ENCODE measurements at places on chromosomes 16 and 17. TPM values are rescaled to one million over a fixed set of nuclear protein-coding genes. Genes with fewer than 3 reads are reported as not detected.

- H3K27ac ChIP-seq = no peak overlapping the region
- no peak for DNase-seq
- H3K36me3 ChIP-seq = no peaks in the 10 kb centered on the region
- no peak overlapping the region for H3K4me3 ChIP-seq
Observed at GRCh38 chr17:15440347-15440746, 27.1 kb downstream of the CDRT4 start.

DNA sequence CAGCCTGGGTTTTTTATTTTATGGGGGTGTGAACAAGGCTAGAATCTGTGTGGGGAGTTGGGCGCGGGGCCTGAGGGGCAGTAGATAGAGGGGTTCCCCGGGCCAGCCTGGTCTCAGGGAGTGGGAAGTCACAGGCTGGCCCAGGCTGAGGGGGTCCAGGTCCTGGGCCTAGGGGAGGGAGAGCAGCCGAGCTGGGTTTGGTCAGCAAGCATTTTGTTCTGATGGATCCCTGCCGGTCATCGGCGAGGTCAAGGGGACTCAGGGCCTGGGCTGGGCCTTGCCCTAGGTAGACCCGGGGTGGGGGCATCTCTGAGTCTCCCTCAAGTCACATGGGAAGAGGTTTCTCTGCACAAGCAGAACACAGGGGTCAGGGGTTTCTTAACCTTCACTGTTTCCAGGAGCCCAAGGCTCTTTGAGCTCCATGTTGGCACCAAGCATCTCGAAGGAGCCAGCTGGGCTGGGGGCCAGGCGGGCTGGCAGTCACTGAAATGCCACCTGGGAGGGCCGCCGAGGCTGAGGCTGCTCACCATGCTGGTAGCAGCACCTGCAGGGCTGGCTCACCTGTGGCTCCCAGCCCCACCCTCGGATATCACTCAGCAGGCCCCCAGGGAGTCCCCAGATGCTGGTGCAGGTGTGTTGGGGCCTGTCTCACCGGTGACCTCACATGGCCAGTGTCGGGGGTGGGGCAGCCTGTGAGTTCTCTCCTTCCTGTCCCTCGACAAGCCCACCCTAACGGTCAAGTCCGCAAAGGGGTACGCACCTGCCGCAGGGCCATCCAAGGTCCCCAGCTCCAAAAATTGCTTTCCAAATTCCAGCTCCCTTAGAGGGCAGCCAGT lies 41.0 kb downstream of the SLC7A5 start:
- H3K27ac ChIP-seq = no peak overlapping the region
- no peaks in the 10 kb centered on the region for H3K27me3 ChIP-seq
- DNase-seq = no peak
- no peaks in the 10 kb centered on the region for H3K36me3 ChIP-seq
- no peak overlapping the region for H3K4me3 ChIP-seq
- no peaks in the 10 kb centered on the region for H3K4me1 ChIP-seq

Gene GLOD4
- total RNA-seq = 47.4 TPM

Gene KRTAP4-1
- not detected for total RNA-seq

DNA sequence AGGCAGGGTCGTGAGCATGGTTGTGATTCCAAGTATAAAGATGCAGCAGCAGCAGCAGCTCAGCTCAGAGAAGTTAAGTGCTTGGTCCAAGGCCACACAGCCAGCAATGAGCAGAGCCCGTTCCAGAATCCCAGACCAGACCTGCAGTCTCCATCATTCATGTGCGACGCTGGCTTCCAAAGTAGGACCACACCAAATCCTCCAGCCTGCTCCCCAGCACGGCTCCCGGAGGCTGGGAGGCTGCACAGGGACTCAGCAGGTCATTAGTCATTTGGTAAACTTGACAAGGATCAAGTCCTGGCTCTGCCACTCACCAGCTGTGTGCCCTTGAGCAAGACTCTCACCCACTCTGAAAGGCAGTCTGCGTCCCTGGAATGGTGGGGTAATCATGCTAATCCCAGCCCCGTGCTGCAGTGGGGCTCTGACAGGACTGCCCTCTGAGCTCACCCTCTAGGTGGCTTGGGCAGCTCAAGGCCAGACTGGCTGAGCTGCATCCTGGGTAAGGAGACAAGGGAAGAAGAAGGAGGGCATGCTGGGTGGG lies 95.1 kb upstream of the TMEM132E start:
- no peaks in the 10 kb centered on the region for H3K36me3 ChIP-seq

DNA sequence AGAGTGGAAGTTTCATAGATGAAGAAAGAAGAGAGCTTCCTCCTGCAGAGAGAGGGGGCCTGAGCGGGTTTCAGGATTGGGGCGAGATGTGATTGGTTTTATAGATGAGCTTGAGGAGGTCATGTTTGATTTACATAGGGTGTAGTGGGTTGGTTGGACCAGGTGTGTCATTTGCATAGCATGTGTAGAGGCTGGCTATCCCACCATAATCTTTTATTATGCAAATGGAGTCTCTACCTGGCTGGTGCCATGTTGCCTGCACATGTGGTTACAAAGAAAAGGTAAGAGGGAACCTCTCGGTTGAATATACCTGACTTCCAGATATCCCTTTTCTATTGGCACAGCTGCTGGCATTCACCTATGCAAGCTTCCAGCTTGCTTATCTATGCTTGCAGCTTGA lies 228.1 kb downstream of the BCAS3 start:
- H3K4me3 ChIP-seq = no peak overlapping the region
- DNase-seq = no peak
- H3K4me1 ChIP-seq = peaks cover 19% of the 10 kb centered on the region

GRCh38 chr16:83903751-83904150 lies 4.8 kb downstream of the MLYCD start:
- H3K27me3 ChIP-seq = no peaks in the 10 kb centered on the region
- peaks cover 34% of the 10 kb centered on the region for H3K4me1 ChIP-seq
- no peak for DNase-seq
- no peak overlapping the region for H3K27ac ChIP-seq
- H3K4me3 ChIP-seq = no peak overlapping the region

DNA sequence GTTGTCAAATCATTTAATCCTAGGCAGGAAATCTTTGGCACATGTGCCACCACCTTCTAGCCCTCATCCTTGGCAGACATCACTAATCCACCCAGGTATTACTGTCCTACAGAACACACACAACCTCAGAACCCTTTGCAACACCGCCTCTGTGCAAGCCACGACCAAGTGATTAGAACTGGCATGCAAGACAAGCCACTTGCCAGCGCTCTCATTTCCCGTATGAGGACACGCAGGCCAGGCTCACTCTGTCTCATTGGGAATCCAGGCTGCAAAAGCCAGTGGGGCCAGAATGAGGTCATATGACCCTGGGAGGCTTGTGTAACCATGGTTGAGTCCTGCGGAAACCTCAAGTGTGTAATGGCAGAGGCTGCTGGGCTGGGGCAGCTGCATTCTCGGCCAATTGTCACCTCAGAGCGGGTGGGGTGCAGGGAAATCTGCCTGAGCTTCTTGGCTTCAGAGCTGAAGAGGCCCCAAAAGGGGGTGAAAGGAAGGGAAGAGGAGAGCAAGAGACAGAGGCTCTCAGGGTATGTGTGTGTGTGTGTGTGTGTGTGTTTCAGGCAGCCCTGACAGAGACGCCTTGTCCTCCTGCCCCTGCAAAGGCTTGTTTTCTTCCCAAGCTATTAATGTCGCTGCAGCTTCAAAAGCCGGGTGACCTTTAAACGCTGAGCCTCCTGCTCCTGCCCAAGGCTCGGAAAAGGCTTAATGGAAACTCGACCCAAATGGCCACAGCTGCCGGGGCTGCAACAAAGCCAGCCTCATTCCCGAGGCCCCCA lies 43.2 kb upstream of the MRPS23 start:
- H3K36me3 ChIP-seq = no peaks in the 10 kb centered on the region
- peak overlapping the region; percentile 52 for H3K4me3 ChIP-seq
- peak overlapping the region; percentile 100 for H3K27ac ChIP-seq
- H3K27me3 ChIP-seq = no peaks in the 10 kb centered on the region
- peak; percentile 92 for DNase-seq

- H3K4me1 ChIP-seq = no peaks in the 10 kb centered on the region
- no peak overlapping the region for H3K4me3 ChIP-seq
Observed at GRCh38 chr17:79252886-79253285, 178.3 kb downstream of the ENGASE start.

Gene TBC1D3E
- total RNA-seq = not detected

DNA sequence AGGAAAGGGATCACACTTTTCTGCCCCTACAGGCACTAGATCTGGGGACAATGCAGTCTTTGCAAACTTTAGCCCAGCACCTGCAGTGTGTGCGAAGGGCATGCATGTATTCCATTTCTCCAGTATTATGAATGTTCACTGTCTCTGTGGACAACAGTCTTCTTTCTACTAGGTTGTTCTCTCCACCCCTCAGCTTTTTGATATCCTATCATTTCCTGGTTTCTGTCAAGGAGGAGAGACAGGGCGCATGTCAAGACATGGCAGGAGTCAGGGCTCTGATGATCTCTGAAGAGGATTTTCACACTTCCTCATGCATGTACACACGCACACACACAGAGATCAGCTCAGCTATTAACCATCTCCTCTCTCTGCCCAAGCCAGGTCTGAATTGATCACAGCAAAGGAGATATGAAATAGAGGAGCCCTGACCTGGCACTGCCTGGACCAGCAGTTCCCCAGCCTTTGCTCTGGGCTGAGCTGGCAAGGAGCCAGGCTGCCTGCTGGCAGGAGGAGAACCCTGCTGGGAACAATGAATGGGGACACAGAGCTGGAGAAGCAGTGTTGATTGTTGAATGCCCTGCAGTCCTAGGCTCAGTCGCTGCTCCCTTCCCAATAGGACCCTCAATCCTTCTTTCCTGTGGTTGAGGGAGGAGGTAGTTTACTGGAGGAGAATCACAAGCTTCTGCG lies 2.6 kb downstream of the GPR179 start:
- no peak overlapping the region for H3K27ac ChIP-seq
- DNase-seq = no peak
- no peak overlapping the region for H3K4me3 ChIP-seq
- H3K36me3 ChIP-seq = no peaks in the 10 kb centered on the region
- no peaks in the 10 kb centered on the region for H3K4me1 ChIP-seq

Gene HBM
- not detected for total RNA-seq

Gene EFCAB13
- total RNA-seq = 8.1 TPM

DNA sequence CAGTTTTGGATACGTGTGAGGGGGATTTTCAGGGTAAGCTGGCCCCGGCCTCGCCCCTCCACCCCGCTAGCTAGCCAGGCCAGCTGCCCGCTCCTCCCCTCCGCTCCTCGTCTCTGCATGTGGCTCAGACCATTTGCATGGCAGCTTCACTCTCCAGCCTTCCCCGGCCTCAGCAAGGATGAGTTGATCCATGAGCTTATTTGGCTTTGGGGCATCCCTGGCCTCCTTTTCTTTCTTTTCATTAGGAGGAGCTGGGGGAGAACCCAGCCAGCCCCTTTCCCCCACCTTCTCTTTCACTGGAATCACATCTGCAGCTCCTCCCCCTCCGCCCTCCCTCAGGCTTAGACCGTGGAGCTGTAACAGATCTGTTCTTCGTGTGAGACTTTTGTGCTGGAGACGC lies 30.7 kb downstream of the ELAC2 start:
- no peak overlapping the region for H3K4me3 ChIP-seq
- H3K27me3 ChIP-seq = no peaks in the 10 kb centered on the region
- peaks cover 11% of the 10 kb centered on the region for H3K4me1 ChIP-seq
- DNase-seq = no peak
- peaks cover 16% of the 10 kb centered on the region for H3K36me3 ChIP-seq
- H3K27ac ChIP-seq = no peak overlapping the region

- H3K4me3 ChIP-seq = peak overlapping the region; percentile 89
- peaks cover 20% of the 10 kb centered on the region for H3K4me1 ChIP-seq
- no peaks in the 10 kb centered on the region for H3K27me3 ChIP-seq
- H3K36me3 ChIP-seq = peaks cover 24% of the 10 kb centered on the region
- no peak for DNase-seq
Observed at GRCh38 chr17:44218344-44219107, 949 bp downstream of the UBTF start.

DNA sequence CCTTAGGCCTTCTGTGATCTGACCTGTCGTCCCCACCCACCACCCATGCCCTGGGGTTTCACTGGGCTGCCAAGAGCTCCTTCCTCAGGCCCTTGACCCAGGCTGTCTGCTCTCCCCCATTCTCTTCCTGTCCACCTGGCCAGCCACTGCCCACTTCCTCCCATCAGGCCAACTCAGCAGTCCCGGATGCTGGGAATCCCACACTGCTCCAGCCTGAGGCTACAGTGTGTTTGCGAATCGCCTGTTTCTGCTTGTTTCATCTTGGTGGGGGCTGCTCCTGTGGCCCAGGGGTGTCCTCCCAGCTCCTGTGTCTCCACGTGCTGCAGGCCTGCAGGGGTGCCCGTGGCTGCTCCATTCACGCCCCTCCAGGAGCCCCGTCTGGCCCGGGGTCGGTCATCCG lies 839 bp upstream of the METRN start:
- no peaks in the 10 kb centered on the region for H3K36me3 ChIP-seq
- no peaks in the 10 kb centered on the region for H3K27me3 ChIP-seq
- no peak overlapping the region for H3K27ac ChIP-seq

Gene KRTAP9-4
- not detected for total RNA-seq

GRCh38 chr16:88770461-88771293 lies 14.3 kb downstream of the PIEZO1 start:
- no peak for DNase-seq
- H3K27me3 ChIP-seq = no peaks in the 10 kb centered on the region
- H3K4me3 ChIP-seq = no peak overlapping the region
- no peaks in the 10 kb centered on the region for H3K36me3 ChIP-seq
- H3K4me1 ChIP-seq = peaks cover 60% of the 10 kb centered on the region

GRCh38 chr16:73753931-73754330 lies 542.7 kb upstream of the PSMD7 start:
- no peaks in the 10 kb centered on the region for H3K36me3 ChIP-seq
- peaks cover 19% of the 10 kb centered on the region for H3K4me1 ChIP-seq
- H3K4me3 ChIP-seq = peak overlapping the region; percentile 15
- DNase-seq = no peak

- H3K27me3 ChIP-seq = no peaks in the 10 kb centered on the region
- no peak overlapping the region for H3K27ac ChIP-seq
- DNase-seq = no peak
- H3K36me3 ChIP-seq = peaks cover 3% of the 10 kb centered on the region
Observed at GRCh38 chr17:44749076-44749979, 9.5 kb upstream of the ADAM11 start.

DNA sequence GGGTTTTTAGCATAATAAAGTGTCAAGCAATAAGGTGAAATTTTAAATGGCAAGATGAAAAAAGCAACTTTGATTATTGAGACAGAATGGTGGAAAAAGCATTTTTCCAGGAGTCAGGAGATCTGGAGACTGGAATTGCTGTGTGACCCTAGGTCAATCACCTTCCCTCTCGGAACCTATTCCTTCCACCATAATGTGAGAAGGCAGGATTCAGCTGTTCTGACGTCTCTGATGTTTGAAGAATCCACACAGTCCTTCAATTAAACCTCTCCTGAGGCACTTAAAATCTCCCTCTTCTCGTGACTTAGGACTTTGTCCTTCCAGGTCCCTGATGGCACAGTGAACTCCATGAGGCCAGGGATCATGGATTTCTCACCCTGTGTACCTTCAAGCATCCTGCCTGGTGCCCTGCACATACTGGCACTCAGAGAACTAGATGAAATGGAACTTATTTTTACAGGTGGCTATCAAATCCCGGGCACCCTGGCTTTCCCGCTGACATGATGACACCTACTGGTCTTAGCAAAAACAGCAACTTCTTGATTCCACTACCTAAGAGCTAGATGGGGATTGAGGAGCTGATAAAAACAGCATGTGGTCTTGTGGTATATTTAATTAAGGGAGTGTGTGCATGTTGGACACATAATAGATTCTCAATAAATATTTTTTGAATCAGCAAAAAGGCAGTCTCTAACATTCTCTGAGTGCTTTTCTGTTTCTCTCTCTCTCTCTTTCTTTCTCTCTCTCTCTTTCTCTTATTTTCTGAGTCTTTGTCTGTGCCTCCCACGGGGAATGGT lies 2.3 kb upstream of the CCDC182 start:
- H3K4me3 ChIP-seq = no peak overlapping the region
- H3K27ac ChIP-seq = no peak overlapping the region
- H3K4me1 ChIP-seq = no peaks in the 10 kb centered on the region
- no peak for DNase-seq

GRCh38 chr17:70767102-70767701 lies 597.9 kb downstream of the KCNJ2 start:
- no peaks in the 10 kb centered on the region for H3K36me3 ChIP-seq
- no peak for DNase-seq
- H3K4me1 ChIP-seq = no peaks in the 10 kb centered on the region
